Inflammatory macrophage treated with lipopolysaccharide for 1 hour (primary cell): ENCODE measurements at places on chromosomes 7 and 10.

- no peak for DNase-seq
Measured at GRCh38 chr7:17674166-17674942, 265.9 kb downstream of the SNX13 start.

- no peak for DNase-seq
Measured at GRCh38 chr10:69480068-69480412, 28.8 kb downstream of the TSPAN15 start.

DNA sequence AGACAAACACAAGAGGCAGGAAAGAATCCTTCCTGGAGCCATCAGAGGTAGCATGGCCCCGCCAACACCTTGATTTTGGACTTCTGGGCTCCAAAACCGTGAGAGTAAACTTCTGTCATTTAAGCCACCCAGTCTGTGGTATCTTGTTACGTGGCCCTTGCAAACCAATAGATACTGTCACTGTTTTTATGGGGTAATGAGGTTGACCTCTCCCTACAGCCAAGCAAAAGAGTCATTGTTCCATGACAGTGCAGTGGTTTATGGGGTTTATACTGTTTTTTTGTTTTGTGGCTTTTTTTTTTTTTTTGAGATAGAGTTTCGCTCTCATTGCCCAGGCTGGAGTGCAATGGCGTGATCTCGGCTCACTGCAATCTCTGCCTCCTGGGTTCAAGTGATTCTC lies 32.8 kb downstream of the KIAA1549 start:
- no peak for DNase-seq

DNA sequence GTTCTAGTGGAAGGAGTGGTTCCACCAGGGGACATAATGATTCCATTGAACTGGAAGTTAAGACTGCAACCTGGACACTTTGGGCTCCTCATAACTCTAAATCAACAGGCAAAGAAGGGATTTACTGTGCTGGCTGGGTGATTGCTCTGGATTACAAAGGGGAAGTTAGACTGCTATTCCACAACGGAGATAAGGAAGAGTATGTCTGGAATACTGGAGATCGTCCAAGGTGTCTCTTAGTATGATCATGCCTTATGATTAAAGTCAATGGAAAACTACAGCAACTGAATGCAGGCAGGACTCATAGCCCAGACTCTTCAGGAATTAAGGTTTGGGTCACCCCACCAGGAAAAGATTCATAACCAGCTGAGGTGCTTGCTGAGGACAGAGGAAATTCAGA lies 310.6 kb upstream of the MGMT start:
- no peak for DNase-seq

- peak; percentile 33 for DNase-seq
Measured at GRCh38 chr7:29946428-29947186, 43.0 kb downstream of the SCRN1 start.

DNA sequence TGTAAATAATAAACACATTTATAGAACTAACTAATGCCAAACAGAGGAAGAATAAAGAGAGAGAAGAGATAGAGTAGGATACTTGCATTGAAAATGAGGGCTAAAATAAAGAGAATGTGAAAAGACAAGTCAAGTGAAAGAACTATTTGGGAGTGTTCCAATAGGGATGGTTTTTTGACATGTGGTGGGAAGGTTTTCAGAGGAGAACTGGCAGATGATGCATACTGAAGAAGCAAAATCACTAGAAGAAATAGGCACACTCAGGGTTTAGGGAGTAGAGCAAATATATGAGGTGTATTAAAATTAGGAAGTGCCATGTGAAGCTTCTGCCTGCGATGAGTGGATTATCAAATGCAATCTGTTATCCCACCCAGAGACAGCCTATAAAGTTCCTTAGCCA lies 744.8 kb downstream of the REEP3 start:
- no peak for DNase-seq

- peak; percentile 9 for DNase-seq
Measured at GRCh38 chr7:88172842-88173241, 47.0 kb downstream of the SRI start.

- DNase-seq = no peak
Measured at GRCh38 chr10:113427811-113428558, 124.9 kb upstream of the HABP2 start.

- DNase-seq = peak; percentile 51
Measured at GRCh38 chr7:100691676-100692577, 2.1 kb downstream of the GIGYF1 start.

GRCh38 chr10:125778556-125778955 lies 2.9 kb upstream of the MMP21 start:
- DNase-seq = no peak

- DNase-seq = no peak
Measured at GRCh38 chr7:66748791-66749190, 8.3 kb downstream of the RABGEF1 start.

GRCh38 chr10:76902949-76903348 lies 734.7 kb downstream of the KCNMA1 start:
- DNase-seq = peak; percentile 26

DNA sequence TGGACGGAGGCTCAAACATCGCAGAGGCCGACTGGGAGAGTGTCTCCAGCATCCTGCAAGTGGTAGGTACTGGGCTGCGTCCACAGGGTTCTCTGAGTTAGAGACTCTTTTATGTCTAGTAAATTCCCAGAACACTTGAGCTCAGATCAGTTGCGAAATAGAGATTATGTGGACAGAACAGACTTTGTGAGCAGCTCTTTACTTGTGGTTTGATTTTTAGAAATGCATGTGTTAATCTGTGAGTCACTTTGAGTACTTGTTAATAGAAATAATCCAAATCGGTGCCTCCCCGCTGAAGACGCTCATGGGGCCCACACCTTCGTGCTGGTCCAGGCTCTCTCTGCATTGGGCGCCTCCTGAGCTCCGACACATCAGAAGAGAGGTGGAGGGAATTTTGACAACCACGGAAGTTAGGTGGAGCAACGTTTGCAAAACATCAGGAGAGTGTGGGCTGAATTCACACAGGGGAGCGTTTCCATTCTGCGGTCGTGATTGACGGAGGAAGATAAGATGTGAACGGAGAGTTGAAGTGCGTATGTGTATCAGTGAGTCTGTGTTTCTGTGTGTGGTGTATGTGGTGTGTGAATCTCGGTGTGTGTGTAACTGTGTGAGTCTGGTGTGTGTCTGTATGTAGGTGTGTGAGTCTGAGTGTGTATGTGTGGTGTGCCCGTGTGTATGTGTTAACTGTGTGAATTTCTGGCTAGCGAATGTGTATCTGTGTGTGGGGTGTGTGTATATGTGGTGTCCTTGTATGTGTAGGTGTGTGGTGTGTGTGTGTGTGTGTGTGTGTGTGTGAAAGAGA lies 32.1 kb downstream of the PFKP start:
- DNase-seq = peak; percentile 76

DNA sequence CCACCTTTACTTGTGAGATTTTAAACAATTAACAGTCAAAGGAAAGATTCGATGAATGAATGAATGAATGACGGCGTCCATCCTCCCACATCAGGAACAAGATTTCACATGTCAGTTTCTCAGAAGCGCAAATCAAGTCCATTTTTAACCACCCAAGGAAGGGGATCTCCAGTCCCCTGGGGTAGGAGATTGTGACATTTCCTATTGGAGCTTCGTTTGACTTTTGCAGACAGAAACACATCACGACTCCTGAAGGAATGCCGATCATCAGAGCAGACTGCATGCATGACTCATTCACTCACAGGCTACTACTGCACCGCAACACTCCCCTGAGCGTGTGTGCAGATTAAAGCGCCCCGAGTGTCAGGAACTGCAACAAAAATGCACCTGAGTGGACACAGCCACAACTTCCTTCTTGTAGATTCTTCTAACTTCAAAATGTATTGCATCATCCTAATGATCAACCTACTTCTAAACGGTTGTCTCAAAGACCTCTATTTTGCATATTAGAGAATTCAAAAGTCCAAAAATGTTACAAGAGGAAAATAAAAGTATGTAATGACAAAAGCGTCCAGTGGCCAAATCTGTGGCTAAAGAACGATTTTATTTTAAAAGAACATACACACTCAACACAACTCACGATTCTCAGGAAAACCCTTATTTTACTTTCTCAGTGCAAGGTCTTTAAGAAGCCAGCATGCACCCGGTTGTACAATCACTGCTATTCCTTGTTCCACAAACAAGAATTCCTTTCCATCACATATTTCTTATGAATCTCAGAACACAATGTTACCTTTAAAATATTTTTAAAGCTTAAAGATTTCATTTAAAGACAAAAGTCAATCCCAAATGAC lies 172.6 kb downstream of the FAM107B start:
- DNase-seq = peak; percentile 90

DNA sequence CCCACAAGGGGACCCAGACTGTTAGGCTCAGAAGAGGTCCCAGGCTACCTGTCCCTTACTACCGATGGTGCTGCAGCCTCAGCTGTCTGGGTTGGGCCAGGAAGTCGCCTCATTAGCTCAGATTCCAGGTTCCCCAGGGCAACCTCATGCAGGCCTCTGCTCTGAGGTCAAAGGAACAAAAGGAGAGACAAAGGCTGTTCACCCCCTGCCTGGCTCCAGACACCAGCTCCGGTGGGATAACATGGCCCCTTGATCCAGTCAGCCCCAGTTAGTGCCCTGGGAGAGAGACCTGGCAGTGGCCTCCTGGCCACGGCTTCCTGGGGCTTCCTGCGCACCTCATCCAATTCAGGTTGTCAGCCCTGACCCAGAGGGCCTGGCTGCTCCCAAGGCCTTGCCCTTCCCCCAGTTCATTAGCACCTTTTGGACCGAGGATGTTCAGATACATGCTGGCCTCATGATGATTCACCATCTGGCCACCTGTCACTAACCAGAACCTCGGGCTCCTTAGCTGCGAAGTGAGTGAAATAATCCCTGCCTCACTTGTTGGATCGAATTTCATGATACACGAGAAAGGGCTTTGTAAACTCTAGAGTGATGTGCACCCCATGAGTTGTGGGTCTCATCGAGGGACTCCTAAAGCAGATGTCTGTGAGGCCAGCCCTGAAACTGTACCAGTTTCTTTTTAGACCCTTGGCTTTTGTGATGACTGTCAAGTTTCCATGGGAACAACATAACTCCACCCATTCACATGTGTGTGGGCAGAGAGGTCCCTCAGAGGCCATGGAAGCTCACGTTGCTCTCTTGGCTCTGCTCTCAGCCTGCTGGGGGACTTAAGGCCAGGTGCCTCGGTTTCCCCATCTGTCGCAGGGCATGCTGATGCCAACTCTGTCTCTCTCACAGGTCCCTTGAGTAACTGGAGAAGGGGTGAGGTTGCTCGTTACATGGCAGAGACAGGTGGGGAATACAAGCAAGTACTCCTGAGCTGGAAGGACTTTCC lies 79.5 kb upstream of the PCBD1 start:
- DNase-seq = no peak

GRCh38 chr7:150379441-150380379 lies 580 bp downstream of the ZNF775 start:
- DNase-seq = peak; percentile 27

DNA sequence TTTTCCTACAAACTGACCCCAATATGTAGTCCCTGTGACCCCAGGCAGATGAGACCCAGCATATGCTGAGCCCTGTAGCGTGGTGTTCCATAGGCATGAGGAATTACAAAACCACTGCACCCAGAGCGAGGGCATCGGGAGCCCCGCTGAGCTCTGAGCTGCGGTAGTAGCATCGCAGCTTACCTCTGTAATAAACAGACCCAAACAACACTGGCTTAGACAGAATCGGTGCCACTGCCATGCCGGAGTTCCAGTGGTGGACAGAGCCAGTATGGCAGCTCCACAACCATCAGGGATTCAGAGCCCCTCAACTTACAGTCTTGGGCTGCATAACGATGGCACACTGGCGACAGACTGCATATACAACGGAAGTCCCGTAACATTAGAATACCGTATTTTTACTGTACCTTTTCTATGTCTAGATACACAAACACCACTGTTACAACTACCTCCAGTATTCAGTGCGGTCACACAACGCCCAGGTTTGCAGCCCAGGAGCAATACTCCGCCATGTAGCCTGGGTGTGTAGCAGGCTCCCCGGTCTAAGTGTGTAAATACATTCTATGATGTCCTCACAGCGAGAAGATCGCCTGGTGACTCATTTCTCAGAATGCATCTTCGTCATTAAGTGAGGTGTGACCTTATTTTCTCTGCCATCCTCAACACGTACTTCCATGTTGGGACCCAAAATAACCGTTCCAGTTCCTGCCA lies 68.8 kb downstream of the PROSER2 start:
- no peak for DNase-seq

GRCh38 chr10:60597513-60597912 lies 180.8 kb upstream of the CDK1 start:
- no peak for DNase-seq

DNA sequence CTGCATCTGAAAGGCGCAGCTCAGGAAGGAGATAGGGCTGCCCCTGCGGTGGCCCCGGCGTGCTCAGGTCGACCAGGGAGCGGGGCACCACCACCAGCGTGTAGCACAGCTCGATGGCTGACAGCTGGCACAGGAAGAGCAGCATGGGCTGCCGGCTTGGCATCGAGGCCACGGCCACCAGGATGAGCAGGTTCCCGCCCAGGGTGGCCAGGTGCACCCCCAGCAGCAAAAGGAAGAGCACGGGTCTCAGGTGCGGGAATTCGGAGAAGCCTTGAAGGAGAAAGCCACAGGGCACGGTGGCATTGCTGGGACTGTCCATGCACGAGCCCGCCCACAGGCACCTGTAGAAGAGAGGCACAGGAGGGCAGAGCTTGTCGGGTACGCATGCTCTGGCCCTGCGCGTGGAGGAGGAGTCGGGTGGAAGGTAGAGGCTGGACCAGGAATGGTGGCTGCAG lies 33.9 kb downstream of the TAS2R41 start:
- no peak for DNase-seq

GRCh38 chr7:37198041-37198905 lies 250.4 kb downstream of the ELMO1 start:
- DNase-seq = no peak

- DNase-seq = no peak
Measured at GRCh38 chr7:375901-376305, 85.9 kb downstream of the FOXL3 start.

DNA sequence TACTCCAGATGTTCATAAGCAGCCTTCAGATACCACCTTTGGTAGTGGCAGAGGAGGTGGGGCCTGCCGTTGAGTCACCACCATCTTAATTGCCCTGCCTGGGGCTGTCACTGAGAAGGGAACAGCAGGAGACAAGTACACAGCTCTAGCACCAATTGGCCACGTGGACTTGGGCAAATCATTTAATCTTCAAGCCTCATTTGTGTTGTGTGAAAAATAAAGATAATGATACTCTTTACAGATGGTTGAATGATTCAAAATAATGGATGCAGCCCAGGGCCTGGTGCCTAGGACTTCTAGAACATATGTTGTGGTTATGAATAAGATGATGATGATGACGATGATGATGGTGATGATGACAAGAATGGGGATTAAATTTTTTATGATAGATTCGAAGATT lies 111.9 kb upstream of the ADAM12 start:
- DNase-seq = no peak
